PC-3 (cell line): ENCODE measurements at places on chromosomes 6 and 20.

DNA sequence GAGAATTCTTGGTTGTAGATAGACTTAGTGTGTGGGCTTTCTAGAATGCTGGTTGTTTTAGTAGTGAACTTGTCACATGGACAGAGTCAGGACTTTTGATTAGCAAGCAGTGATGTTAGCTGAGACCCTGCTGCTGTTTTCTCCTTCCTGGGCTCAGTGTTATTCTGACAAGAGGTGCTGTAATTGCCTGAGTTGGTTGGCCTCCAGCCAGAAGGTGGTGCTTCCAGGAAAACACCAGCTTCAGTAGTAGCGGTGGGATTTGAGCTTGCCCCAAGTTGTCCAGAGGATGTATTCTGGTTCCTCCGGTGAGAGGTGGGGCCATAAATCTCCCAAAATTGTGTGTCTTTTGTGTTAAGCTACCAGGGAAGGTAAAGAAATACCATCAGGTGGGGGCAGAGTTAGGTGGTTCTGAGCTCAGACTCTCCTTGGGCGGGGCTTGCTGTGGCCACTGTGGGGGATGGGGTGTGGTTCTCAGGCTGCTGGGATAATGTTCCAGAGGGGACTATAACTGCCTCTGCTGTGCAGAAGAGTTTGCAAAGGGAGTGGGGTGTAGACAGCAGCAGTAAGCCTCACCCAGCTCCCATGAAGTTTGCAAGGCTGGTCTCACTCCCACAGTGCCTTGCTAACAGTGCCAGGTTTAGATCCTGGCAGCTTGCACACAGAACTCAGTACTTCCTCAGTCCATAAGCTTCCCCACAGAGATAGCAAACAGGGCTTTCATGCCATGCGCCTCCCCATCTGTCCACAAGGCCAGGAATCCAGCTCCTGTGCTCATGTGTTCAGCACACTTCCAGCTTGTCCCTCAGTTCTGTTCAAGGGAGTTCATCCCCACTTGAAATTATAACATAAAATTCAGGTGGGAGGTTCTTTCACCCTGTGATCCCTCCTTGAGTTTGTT, 278.4 kb upstream of the PTCHD4 start:
- no peak for DNase-seq
- H3K27ac ChIP-seq, result no peak overlapping the region
- no peaks in the 10 kb centered on the region for H3K4me1 ChIP-seq
- H3K4me3 ChIP-seq, result no peak overlapping the region

DNA sequence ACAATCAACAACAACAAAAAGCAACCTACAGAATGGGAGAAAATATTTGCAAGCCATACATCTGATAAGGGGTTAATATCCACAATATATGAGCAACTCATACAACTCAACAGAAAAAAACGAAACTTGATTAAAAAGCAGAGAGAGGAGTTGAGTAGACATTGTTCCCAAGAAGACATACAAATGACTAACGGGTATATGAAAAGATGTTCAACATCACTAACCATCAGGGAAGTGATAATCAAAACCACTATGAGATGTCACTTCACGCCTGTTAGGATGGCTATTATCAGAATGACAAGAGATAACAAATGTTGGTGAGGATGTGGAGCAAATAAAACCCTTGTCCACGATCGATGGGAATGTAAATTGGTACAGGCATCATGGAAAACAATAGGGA, 145.9 kb downstream of the NRN1 start:
- H3K27me3 ChIP-seq, result peaks cover 4% of the 10 kb centered on the region
- H3K4me1 ChIP-seq, result no peaks in the 10 kb centered on the region
- H3K4me3 ChIP-seq, result no peak overlapping the region
- no peak overlapping the region for H3K27ac ChIP-seq

DNA sequence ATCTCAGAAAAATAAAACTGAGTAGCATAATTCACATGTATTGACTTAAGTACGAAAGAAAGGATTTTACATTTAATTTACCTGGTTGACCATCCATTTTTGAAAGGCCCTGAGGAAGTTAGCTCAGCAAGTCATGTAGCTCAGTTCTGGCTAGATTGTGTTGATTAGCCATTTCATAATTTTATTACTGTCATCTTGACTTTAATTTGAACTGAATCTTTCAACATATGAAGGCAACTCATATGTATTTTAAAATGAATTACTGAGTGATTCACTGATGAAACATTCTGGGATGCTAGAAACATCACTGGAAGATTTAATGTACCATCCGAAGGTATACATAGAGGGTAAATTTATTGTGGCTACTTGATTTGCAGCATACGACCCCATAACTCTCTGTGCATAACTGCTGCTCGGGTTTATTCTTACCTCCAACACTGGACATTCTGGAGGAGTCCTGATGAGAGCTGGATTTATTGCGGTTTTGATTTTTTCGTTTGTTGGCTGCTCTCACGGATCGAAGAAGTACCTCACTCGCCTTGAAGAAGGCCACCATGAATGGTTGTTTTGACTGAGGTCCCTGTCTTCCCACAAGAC, 101.7 kb downstream of the BMP5 start:
- no peak for DNase-seq
- H3K36me3 ChIP-seq, result no peaks in the 10 kb centered on the region
- no peak overlapping the region for H3K4me3 ChIP-seq
- H3K27ac ChIP-seq, result no peak overlapping the region
- peaks cover 13% of the 10 kb centered on the region for H3K4me1 ChIP-seq

DNA sequence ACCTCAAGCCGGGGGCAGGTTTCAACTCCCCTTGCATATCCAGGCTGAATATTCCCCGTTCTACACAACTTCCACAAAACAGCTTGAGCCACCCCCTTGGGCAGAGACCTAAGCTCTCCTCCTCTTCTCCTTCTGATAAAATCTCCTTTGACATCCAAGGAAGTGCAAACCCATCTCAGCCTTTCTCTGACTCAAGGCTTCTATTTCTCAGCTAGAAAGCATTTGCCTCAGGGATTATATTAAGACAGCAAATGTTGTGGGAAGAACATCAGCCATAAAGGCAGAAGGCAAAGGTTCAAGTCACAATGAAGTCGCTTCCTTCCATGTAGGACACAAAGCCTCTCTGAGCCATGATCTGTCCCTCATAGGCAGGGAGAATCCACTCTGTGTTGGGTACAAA, 386.6 kb upstream of the ARID1B start:
- peaks cover 7% of the 10 kb centered on the region; the same call in 1 of the 2 replicates for H3K4me1 ChIP-seq
- H3K27ac ChIP-seq, result no peak overlapping the region
- DNase-seq, result peak; percentile 12
- H3K36me3 ChIP-seq, result no peaks in the 10 kb centered on the region
- H3K4me3 ChIP-seq, result no peak overlapping the region

DNA sequence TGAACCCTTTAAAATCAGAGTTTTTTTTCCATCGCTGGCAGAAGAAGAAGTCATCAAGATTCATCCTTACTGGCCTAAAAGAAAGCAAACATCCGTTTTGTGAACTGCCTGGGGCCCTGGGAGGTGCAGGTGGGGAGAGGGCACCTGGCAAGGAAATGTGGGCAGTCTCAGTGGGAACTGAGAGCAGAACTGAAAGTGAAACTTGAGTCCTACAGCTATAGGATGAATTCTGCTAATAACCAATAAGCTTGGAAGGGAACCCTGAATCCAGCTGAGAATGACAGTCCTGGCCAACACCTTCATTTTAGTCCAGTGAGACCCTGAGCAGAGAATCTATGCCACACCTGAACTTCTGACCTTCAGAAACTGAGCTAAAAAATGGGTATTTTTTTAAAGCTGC, 130.1 kb upstream of the ASCC3 start:
- no peaks in the 10 kb centered on the region for H3K36me3 ChIP-seq
- DNase-seq, result peak; percentile 74
- H3K4me1 ChIP-seq, result peaks cover 12% of the 10 kb centered on the region

DNA sequence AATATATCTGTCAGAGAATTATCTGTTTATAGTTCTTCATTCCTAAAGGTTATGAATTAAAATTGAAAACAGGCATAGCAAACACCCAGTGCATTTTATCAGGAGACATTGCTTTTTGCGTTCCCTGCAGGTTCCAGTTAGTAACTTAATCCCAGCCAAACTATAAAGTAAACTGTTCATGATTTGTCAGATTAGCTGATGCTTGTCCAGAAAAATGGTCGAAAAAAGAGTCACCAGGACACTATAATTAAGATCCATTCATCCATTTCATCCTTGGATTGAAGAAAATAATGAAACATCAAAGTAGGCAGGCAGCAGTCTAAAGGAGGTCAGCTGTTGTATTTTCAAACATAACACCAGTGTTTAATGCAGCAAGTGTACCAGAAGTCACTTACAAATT, 75.9 kb downstream of the EPHA7 start:
- H3K4me3 ChIP-seq, result no peak overlapping the region
- no peak overlapping the region for H3K27ac ChIP-seq
- no peak for DNase-seq
- no peaks in the 10 kb centered on the region for H3K36me3 ChIP-seq
- no peaks in the 10 kb centered on the region for H3K4me1 ChIP-seq

DNA sequence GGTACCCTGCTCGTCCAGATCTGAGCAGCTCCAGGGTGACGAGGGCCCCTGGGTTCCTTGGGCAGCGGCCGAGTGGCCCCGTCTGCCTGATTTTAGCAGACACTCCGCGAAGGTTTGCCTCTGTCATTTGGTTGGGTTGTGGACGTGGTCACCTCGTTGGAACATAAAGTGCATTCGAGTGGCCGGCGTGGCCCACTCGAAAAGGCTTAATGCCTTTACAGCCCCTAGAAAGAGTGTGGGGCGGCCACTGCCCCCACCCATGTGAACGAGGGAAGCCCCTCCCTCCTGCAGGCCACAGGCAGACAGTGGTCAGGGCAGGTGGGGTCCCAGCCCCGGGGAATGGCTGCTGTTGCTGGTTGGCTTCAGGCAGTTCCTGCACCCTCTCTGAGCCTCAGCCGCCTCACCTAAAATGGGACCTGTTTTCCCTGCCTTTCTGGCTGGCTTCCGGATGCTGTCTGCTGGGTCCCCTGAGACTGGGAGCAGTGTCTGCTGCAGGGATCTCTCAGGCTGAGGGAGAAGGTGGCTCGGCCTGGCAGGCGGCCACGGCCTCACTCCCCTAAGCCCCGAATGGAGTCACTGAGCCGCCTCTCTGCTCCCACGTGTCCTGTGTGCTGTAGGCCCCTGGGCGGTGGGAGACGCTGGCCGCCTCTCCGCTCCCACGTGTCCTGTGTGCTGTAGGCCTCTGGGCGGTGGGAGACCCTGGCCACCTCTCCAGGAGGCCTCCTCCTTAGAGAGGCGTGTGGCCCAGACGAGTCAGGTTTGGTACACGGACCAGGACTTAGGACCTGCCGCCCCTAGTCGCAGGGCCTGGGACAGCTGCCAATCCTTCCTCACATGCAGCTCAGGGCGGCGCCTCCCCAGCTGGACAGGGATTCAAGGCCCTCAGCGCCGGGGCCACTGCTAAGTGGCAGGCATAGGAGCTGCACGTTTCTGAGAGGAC, 233.0 kb downstream of the ERMARD start:
- H3K27ac ChIP-seq, result no peak overlapping the region
- DNase-seq, result no peak
- no peaks in the 10 kb centered on the region for H3K27me3 ChIP-seq
- no peaks in the 10 kb centered on the region for H3K36me3 ChIP-seq

- no peaks in the 10 kb centered on the region for H3K27me3 ChIP-seq
- no peak for DNase-seq
- no peaks in the 10 kb centered on the region for H3K36me3 ChIP-seq
- peaks cover 7% of the 10 kb centered on the region for H3K4me1 ChIP-seq
- no peak overlapping the region for H3K4me3 ChIP-seq
Observed at GRCh38 chr6:12163149-12163548, 127.0 kb upstream of the EDN1 start.

DNA sequence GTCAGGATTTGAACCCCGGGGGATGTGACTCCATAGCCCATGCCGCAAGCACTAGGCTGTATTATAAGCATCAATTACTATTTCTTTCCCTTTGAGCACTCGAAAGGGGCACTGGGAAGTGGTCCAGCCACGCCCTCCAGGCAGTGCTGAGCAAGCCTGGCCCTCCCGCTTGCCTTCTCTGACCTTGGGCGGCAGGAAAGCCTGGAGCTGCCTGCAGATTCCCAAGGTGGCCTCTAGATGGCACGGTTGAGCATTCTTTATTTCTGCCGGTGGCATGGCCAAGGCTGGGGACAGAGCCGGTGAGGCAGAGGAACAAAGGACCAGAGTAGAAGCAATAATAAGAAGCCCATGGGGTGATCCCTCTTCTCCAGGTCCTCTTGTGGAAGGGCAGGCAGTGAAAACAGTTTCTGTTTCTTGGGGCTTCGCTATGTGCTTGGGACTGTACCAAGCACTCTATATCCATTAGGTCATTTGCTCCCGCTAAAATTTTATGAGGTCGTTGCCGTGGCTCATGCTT, 32.0 kb downstream of the ARHGAP40 start:
- H3K4me1 ChIP-seq, result no peaks in the 10 kb centered on the region; the same call in 1 of the 2 replicates
- H3K36me3 ChIP-seq, result no peaks in the 10 kb centered on the region
- no peaks in the 10 kb centered on the region for H3K27me3 ChIP-seq
- peak; percentile 76 for DNase-seq

- no peak overlapping the region for H3K4me3 ChIP-seq
- no peaks in the 10 kb centered on the region for H3K36me3 ChIP-seq
- H3K4me1 ChIP-seq, result peaks cover 34% of the 10 kb centered on the region
- no peaks in the 10 kb centered on the region for H3K27me3 ChIP-seq
Observed at GRCh38 chr6:2231438-2231837, 14.0 kb downstream of the GMDS start.

DNA sequence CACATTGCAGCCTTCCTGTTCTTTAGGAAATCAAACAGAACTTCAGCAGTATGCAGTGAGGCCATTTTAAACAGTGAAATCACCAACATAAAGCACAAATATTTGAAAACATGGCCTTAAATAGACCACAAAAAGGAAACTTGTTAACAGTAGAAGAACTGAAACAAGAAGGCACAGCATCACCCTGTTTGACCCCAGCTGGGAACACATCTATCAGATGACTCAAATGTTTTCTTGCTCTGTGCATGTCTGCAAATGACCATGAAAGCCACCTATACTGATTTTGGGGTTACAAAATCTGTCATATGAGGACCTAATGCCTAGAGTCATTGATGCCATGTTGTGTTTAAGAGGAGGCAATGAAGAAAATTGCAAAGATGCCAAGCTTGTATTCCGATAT, 123.8 kb upstream of the ADGRF1 start:
- no peak for DNase-seq
- no peak overlapping the region for H3K4me3 ChIP-seq
- H3K27ac ChIP-seq, result no peak overlapping the region
- H3K4me1 ChIP-seq, result peaks cover 64% of the 10 kb centered on the region

GRCh38 chr6:1911474-1911873, 301.8 kb downstream of the FOXC1 start:
- no peak overlapping the region for H3K27ac ChIP-seq
- H3K27me3 ChIP-seq, result no peaks in the 10 kb centered on the region
- no peak overlapping the region for H3K4me3 ChIP-seq
- DNase-seq, result no peak

GRCh38 chr20:48749437-48749836, 78.4 kb downstream of the PREX1 start:
- no peak for DNase-seq
- no peak overlapping the region for H3K4me3 ChIP-seq
- H3K4me1 ChIP-seq, result no peaks in the 10 kb centered on the region
- H3K27ac ChIP-seq, result no peak overlapping the region
- no peaks in the 10 kb centered on the region for H3K27me3 ChIP-seq
- no peaks in the 10 kb centered on the region for H3K36me3 ChIP-seq

GRCh38 chr6:168368936-168369335, 49.4 kb upstream of the DACT2 start:
- H3K4me3 ChIP-seq, result no peak overlapping the region
- no peak overlapping the region for H3K27ac ChIP-seq
- no peaks in the 10 kb centered on the region for H3K4me1 ChIP-seq
- peaks cover 27% of the 10 kb centered on the region; the same call in 1 of the 2 replicates for H3K27me3 ChIP-seq
- no peaks in the 10 kb centered on the region for H3K36me3 ChIP-seq
- DNase-seq, result no peak

GRCh38 chr6:42532038-42532669, 31.7 kb upstream of the UBR2 start:
- H3K27ac ChIP-seq, result no peak overlapping the region
- DNase-seq, result peak; percentile 75
- no peaks in the 10 kb centered on the region for H3K27me3 ChIP-seq
- H3K4me3 ChIP-seq, result no peak overlapping the region
- H3K36me3 ChIP-seq, result no peaks in the 10 kb centered on the region
